Suppressor macrophage treated with lipopolysaccharide for 4 hours (primary cell): ENCODE measurements at places on chromosomes 5 and 9.

- no peak for DNase-seq
Measured at GRCh38 chr5:72767289-72768010, 49.0 kb upstream of the TNPO1 start.

GRCh38 chr5:60722416-60722815 is 22.4 kb upstream of the DEPDC1B start:
- DNase-seq = no peak

GRCh38 chr9:134522976-134523375 is 118.6 kb upstream of the COL5A1 start:
- no peak for DNase-seq

GRCh38 chr9:32424616-32425015 is 40.2 kb downstream of the ACO1 start:
- no peak for DNase-seq

- peak; percentile 55 for DNase-seq
Measured at GRCh38 chr5:128432913-128433440, 105.1 kb downstream of the FBN2 start.

- DNase-seq = no peak
Measured at GRCh38 chr5:124650951-124651662, 95.3 kb downstream of the ZNF608 start.

- peak; percentile 16 for DNase-seq
Measured at GRCh38 chr9:69809304-69809863, 11.2 kb upstream of the CFAP95 start.

DNA sequence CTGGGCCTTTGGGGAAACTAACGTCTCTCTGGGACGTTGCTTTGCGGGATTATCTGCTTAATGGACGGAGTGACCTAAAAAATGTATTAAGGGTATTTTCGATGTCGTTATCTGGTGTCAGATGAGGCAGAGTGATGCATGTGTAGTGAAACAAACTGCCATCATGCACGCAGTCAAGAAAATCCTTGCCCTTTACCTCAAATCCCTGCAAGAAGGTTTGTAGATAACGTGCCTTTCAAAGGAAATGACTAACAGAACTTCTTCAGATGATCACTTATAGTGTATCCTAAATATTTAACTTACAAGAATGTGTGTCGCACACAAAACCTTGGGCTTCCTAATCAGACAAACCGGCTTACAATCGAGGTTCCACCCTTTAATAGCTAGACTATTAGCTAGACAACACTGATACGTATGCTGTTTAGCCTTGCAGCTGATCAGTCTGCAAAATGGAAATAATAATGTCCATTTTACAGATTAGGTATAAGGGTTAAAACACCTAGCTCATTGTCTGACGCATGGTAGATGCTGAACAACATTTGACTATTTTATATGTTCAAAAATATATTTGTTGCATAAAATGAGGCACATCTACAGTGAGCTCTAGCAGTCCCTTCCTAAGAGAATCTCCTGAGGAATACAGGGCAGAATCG is 541 bp upstream of the TBCA start:
- DNase-seq = no peak

GRCh38 chr5:61234019-61234418 is 71.8 kb upstream of the SMIM15 start:
- DNase-seq = no peak

DNA sequence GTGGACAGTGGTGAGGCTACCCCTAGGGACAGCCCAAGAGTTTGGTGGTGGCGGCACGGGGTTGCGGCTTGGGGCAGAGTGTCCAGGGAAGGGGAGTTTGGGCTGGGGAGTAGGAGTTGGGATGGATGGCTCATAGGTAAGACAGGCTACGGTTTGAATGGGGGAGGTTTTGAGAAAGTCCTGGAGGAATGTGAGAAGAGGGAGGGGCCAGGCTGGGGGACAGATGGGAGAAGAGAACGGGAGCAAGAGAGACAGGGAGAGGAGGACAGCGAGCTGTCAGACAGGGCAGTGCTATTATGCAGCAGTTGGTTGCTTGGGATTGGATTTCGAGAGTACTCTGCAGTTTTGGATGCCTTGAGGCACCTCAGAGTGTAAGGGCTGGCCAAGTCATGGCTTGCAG is 24.5 kb downstream of the PSD2 start:
- no peak for DNase-seq

- DNase-seq = no peak
Measured at GRCh38 chr9:110142868-110143481, 65.0 kb downstream of the C9orf152 start.

- DNase-seq = no peak
Measured at GRCh38 chr9:33288828-33289483, 1.4 kb upstream of the NFX1 start.
